CD4-positive, alpha-beta T cell (primary cell): ENCODE measurements at places on chromosomes 5 and 9.
A peak's percentile ranks its signal among the peaks of the same experiment; 100 is the strongest.

DNA sequence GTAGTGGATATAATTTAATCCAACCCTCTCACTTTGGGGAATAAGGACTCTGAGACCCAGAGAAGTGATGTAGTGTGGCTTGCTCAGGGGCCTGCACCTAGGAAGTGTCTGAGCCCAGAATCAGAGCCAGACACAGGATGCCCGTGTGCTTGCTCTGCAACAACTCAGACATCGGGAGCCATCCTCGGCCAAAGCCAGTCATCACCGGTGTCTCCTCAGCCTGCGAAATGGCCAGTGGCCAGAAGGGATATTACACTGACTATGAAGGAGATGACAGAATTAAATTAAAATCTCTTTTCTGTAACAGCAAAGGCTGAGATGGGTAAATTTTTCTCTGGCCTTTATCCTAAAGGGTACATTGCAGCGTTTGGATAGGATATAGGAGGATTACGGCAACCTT is 102.9 kb downstream of the MARCHF11 start:
- no peaks in the 10 kb centered on the region for H3K36me3 ChIP-seq
- H3K27ac ChIP-seq, result no peak overlapping the region
- DNase-seq, result no peak
- H3K4me3 ChIP-seq, result no peak overlapping the region
- no peaks in the 10 kb centered on the region for H3K4me1 ChIP-seq
- H3K27me3 ChIP-seq, result no peaks in the 10 kb centered on the region

DNA sequence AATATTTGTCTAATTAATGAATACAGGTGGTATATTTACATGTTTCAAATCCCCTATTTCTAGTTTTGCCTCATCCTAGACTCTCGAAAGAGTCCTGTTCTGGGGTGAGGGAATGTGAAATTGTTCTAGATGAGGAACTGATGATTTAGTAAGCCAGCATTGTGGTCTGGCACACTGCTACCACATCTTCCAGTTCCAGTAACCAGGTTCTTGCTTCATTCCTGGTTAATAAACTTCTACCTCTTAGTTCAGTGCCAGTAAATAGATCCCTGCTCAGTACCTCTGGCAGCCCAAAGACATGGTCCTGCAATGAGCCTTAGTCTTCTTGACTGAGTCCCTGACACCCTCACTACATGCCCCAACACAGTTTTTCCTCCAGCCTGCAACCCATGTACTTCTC is 207.7 kb downstream of the SREK1 start:
- H3K4me1 ChIP-seq, result no peaks in the 10 kb centered on the region
- H3K4me3 ChIP-seq, result no peak overlapping the region
- H3K27ac ChIP-seq, result no peak overlapping the region
- H3K36me3 ChIP-seq, result no peaks in the 10 kb centered on the region

GRCh38 chr5:177393990-177394389 is 6.5 kb downstream of the PFN3 start:
- peaks cover 26% of the 10 kb centered on the region for H3K4me1 ChIP-seq
- DNase-seq, result no peak
- no peaks in the 10 kb centered on the region for H3K27me3 ChIP-seq
- no peak overlapping the region for H3K27ac ChIP-seq

DNA sequence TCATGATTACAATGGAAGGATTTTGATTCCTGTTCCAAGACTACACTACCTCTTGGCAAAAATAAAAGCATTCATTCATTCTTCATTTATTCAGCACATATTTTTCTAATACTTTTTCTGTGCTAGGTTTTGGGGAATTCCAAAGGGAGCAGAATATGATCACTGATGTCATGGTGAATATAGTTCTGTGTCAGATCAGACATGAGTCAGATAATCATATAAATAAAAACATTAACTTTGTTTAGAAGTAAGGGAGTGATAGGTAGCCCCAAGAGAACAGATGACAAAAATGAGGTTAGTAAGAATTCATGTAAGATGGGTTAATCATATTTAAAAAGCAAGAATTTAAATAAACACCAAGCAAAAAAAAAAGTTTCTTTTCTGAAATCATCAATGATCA is 94.1 kb upstream of the RANBP6 start:
- no peak for DNase-seq
- no peaks in the 10 kb centered on the region for H3K27me3 ChIP-seq
- peaks cover 5% of the 10 kb centered on the region for H3K4me1 ChIP-seq
- no peak overlapping the region for H3K27ac ChIP-seq
- no peak overlapping the region for H3K4me3 ChIP-seq
- no peaks in the 10 kb centered on the region for H3K36me3 ChIP-seq

DNA sequence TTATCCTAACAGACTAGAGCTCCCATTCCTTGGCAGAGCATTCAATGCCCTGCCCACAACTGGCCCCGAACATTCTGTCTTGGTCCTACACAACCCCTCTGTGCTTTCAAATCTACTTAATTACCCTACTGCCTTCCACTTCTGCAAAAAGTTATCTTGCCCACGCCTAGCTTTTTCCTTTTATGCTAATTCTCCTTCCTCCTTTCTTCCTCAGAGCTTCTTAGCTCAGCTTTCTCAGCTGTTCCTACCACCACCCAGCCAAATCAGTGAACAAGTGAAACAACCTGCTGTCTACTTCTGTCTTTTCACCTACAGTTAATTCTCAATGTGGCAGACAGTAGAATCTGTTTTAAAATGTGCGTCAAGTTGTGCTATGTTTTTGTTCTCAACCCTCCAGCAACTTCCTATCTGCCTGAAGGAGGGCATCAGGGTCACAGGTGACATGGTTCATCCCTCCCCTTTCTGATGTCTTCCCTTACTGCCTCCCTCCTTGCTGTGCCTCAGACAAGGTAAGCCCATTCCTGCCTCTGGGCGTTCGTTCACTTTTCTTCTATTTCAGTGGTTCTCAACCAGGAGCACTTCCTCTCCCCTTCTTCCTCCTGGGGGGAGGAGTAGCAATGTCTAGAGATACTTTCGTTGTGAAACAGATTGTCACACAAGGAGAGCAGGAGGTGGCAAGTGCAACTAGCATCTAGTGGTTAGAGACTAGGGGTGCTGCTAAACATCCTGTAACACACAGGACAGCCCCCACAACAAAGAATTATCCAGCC is 1.3 kb upstream of the REEP5 start:
- peak overlapping the region; percentile 48 for H3K27ac ChIP-seq
- peak; percentile 42 for DNase-seq
- H3K4me3 ChIP-seq, result peak overlapping the region; percentile 3

DNA sequence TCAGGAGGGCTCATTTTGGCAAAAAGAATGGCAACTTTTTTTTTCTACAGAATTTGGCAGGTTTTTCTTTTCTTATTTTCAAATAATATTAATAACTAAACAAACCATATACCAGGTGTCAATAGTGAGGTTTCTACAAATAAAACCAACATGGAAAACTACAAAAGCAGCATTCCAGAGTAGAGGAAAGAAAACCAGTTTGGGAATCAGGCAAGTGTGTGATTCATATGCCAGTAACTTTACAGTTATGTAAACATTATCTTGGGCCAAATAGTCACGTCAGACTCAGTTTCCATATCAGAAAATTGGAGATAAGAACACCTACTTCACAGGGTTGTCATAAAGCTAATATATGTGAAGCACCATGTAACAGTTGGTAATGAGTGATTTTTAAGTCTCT is 51.7 kb downstream of the FBXW11 start:
- H3K4me1 ChIP-seq, result peaks cover 19% of the 10 kb centered on the region
- no peaks in the 10 kb centered on the region for H3K36me3 ChIP-seq
- no peaks in the 10 kb centered on the region for H3K27me3 ChIP-seq

DNA sequence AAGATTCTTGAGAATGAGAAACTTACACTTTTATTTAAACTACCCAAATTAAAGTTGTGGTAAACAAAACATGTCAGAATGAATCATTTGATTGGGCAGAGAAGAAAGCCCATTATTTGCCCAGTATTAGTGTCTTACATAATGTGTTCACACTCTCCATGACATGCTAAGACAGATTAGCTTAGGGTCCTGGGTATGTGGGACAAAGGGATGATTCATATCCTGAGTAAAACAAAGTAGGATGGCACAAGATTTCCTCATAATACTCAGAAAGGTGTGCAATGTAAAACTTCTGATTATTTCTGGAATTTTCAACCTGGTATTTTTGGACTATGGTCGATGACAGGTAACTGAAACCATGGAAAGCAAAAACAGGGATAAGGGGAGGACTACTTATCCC is 183.9 kb upstream of the POU5F2 start:
- DNase-seq, result no peak
- H3K4me3 ChIP-seq, result no peak overlapping the region
- H3K27ac ChIP-seq, result no peak overlapping the region
- no peaks in the 10 kb centered on the region for H3K27me3 ChIP-seq

DNA sequence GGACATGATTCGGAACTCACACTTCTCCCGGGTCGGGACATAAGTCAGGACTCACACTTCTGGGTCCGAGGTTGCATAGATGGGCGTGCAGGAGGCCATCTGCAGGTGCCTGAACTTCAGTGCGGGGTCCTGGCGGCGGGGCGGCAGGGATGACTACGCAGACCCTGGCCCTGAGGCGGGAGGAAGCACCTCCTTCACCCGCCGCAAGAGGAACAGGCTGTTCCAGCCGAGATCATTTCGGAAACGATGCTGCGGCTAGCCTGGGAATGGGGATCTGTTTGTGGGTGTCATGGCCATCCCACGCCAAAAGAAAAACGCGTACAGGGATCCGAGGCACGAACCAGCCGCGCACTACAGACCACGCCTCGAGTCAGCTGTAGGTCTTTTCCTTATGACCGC is 196.6 kb downstream of the TTLL11 start:
- no peak overlapping the region for H3K27ac ChIP-seq
- no peaks in the 10 kb centered on the region for H3K36me3 ChIP-seq
- no peak for DNase-seq
- no peaks in the 10 kb centered on the region for H3K4me1 ChIP-seq
- H3K4me3 ChIP-seq, result no peak overlapping the region

- no peaks in the 10 kb centered on the region for H3K36me3 ChIP-seq
- no peak overlapping the region for H3K4me3 ChIP-seq
- H3K27ac ChIP-seq, result no peak overlapping the region
- no peaks in the 10 kb centered on the region for H3K27me3 ChIP-seq
Measured at GRCh38 chr9:14085810-14086209, 228.1 kb downstream of the NFIB start.

GRCh38 chr9:3497401-3497800 is 28.4 kb downstream of the RFX3 start:
- H3K4me1 ChIP-seq, result no peaks in the 10 kb centered on the region
- no peak overlapping the region for H3K4me3 ChIP-seq
- no peak for DNase-seq
- H3K27ac ChIP-seq, result no peak overlapping the region
- H3K36me3 ChIP-seq, result no peaks in the 10 kb centered on the region

GRCh38 chr9:98652302-98652701 is 56.4 kb downstream of the GABBR2 start:
- H3K4me1 ChIP-seq, result no peaks in the 10 kb centered on the region
- H3K4me3 ChIP-seq, result no peak overlapping the region
- no peaks in the 10 kb centered on the region for H3K36me3 ChIP-seq
- no peak for DNase-seq

DNA sequence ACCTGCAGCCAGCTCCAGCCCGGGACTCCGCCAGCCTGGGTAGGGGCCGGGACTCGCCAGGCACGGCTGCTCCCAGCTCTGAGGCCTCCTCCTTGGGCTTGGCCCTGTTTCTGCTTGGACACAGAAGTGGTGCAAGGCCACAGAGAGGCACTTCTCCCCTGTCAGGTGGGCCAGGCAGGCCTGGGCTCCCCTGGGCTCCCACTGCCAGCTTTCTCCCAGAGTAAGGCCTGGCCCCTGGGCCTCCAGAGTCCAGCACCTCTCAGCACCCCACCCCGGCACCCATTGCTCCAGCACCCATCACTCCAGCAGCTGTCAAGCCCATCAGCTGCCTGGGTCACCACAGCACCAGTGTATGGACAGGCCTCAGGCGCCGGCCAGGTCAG is 71.1 kb upstream of the LRRTM2 start:
- peaks cover 6% of the 10 kb centered on the region for H3K36me3 ChIP-seq
- no peak overlapping the region for H3K27ac ChIP-seq
- no peak for DNase-seq
- H3K27me3 ChIP-seq, result no peaks in the 10 kb centered on the region
- no peak overlapping the region for H3K4me3 ChIP-seq

DNA sequence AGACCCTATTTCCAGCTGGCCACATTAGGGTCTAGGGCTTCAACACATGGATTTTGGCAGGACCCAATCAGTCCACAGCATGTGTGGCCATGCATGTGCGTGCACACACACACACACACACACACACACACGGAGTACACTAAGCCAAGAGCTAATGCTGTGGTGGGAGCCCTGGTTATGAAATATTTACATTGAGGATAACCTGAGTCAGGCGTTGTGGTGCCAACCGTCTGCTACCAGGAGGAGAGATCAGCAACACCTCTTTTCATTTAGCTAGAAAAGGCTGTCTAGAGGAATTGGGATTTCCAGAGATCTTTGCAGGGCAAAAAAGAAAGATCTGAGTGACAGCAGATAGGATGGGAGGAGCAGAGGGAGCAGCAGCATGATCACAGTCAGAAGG is 141.5 kb downstream of the TRPM3 start:
- no peak for DNase-seq
- H3K4me1 ChIP-seq, result no peaks in the 10 kb centered on the region
- H3K27me3 ChIP-seq, result no peaks in the 10 kb centered on the region
- H3K27ac ChIP-seq, result no peak overlapping the region
- no peak overlapping the region for H3K4me3 ChIP-seq
- H3K36me3 ChIP-seq, result no peaks in the 10 kb centered on the region

DNA sequence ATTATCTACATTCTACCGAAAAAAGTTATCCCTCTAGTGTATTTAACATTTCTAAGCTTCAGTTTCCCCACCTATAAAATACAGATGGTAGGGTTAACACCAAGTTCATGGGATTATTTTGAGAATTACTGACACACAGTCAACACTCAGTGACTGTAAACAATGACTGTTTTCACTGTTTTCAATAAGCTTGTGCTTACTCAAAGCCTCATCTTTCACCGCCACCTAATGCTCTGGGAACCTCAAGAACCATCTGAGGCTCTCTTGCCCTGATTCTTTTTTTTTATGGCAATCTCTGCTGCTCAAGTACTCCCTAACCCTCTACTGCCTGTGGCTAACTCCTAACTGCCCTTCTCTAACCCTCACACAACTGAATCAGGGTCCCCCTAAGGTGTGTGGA is 59.6 kb downstream of the SETX start:
- peaks cover 83% of the 10 kb centered on the region for H3K36me3 ChIP-seq
- no peak overlapping the region for H3K27ac ChIP-seq
- no peak for DNase-seq
- no peaks in the 10 kb centered on the region for H3K27me3 ChIP-seq

- no peak overlapping the region for H3K27ac ChIP-seq
- H3K4me1 ChIP-seq, result no peaks in the 10 kb centered on the region
- DNase-seq, result no peak
- H3K4me3 ChIP-seq, result no peak overlapping the region
Measured at GRCh38 chr9:89080193-89080592, 88.9 kb downstream of the S1PR3 start.

- H3K4me3 ChIP-seq, result no peak overlapping the region
- H3K36me3 ChIP-seq, result no peaks in the 10 kb centered on the region
- peaks cover 37% of the 10 kb centered on the region for H3K27me3 ChIP-seq
- no peak overlapping the region for H3K27ac ChIP-seq
Measured at GRCh38 chr5:173315495-173316338, 12.5 kb downstream of the STC2 start.
